ENCODE measurements at places on chromosomes 13 and 19.

DNA sequence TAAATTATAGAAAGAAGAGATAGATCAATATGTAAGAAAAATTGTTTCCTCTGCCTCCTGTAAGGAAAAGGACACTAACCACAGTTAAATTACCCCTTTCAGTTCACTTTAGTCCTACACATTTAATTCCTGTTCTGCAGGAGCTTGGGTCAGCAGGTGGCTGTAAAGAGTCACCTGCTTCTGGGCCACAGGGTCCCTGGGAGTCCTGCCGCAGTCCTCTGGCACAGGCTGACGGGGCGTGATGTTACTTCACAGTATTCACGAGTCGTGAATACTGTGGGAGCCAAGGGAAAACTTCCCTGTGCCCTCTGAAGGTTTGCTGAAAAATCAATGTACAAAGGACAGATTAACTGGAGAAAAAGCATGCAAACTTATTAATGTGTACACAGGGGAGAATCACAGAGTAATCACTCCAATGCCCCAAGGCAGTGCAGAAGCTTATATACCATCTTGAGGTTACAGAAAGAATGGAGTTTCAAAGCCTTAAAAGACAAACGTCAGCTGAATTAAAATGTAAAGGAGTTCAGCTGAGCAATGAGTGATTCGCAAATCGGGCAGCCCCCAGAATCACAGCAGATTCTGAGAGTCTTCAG lies 125.8 kb upstream of the TMTC4 start:
- no peak for DNase-seq

DNA sequence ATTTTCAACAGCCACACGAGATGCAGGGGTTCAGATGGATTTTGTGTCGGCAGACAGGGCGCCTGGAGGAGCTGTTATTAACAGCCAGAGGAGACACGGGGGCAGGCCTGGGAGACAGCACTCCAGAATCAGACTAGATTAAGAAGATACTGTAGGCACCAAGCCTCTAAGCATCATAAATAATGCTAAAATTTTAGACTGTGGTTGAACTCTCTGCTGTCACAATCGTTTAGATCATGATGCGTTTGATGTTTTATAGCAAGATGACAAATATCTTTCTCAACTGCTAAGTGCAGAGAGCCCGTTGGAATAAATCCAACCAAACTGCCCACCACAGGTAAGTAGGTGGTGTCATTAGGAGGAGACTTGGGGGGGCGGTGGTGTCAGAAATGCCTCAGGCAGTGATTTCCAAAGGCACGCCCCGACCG lies 63.9 kb downstream of the CEBPG start:
- DNase-seq, result no peak

DNA sequence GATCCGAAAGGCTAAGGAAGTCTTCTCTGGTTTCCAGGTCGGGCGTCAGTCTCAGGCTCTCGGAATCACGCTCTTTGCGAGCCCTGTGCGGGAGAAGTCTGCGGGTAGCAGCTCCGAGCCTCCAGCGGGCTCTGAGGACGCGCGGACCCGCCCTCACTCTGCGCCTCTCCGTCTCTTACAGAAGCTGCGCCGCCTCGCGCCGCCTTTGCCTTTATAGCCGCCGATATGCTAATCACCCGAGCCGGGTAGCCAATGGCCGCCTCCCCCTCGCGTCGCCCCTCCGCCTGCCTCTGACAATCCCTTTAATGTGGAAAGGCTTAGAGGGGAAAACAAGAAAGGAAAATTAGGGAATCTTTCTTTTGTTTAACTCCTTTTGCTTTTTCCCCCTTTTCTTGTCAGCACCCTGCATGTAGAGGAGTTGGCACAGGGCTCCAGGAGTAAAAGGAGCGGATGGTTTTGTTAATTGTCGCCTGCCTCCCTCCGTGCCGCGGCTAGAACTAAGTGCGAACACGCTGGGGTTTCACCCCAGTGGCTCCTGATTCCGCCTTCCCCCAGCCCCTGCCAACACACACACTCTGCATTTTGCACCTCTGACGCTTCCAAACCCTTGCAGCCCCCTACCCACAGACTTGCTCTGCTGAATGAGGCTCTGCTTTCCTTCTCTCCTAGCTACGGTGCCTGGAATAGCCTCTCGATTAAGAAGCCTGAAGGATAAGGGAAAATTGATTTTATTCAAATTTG lies at the start of gene PCDH8:
PCDH8 (minus strand) TSS at position 186 of the 741 bp plus-strand sequence. CDS start 204 bp downstream, outside the sequence.
- no peak for DNase-seq

- no peak for DNase-seq
Observed at GRCh38 chr19:40210889-40211288, 7.3 kb downstream of the TTC9B start.

- no peak for DNase-seq
Observed at GRCh38 chr13:66180836-66181235, 1049.3 kb downstream of the PCDH9 start.

- DNase-seq, result no peak
Observed at GRCh38 chr19:2653710-2654707, 48.5 kb downstream of the GNG7 start.

DNA sequence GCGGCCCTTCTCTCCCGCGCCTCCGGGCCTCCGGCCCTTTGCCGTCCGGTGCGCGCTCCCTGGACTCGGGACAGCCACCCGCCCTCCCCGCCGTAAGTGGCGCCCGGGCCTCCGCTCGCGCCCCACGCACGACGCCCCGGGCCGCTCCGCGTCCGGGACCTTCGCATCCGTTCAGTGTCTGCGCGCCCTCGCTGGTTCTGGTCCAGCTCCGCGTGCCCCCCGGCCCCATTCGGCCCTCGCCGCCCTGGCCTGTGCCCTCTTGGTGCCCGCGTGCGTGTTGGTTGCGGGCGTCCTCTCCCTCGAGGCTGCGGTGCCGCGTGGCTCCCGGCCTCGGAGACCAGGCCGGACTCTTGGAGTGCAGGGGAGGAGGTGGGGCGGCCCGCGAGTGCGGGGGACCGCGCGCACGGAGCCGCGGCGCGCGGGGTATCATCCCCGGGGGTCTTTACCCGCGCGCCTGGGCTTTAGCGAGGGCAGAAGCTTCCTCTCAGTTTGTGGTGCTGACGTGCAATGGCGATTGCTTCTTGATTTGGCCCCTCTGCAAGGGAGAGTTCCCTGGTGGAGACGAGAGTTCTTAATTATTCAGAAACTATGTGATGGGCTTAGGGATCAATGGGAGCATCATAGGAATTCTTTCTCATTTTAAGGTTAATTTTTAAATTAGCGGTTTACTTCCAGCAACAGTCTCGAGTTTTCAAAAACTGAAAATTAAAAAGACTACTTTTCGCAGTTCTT lies 757 bp downstream of the WASF3 start:
- no peak for DNase-seq
